ENCODE measurements at places on chromosomes 1 and 21.

GRCh38 chr1:200968469-200969410 is 54.8 kb downstream of the KIF21B start:
- no peak for DNase-seq

GRCh38 chr1:43621386-43621785 is 28.6 kb upstream of the KDM4A start:
- no peak for DNase-seq

GRCh38 chr1:29256394-29256793 is 20.1 kb downstream of the PTPRU start:
- no peak for DNase-seq

DNA sequence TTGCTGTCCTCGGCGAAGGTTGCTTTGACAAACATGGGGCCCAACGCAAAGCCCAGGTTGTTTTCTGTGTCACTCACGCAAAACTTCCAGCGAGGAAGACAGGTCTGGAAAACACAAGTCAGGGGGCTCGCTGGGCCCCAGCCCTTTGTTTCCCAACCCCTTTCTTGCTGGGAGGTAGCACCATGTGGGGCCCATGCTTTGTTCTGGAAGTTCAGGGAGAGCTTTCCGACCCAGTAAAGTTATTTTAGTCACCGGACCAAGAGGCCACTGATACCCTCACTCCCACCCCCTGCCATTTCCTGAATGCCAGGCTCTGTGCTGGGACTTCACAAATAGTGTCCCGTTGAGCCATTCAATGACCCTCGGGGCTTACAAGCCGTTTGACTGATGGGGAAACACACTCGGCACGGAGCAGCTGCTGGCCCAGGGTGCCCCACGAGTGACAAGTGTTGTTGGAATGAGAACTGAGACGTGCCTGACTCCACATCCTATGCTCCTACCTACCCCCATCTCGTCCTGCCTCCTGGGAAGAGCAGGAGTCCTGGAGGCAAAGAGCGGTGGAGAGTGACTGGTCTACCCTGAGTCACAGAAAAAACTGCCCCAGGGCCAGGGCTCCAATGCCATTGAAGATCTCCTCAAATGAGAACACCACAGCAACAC is 52.0 kb downstream of the ECE1 start:
- DNase-seq: no peak

- no peak for DNase-seq
Measured at GRCh38 chr1:239922778-239923522, 168.7 kb upstream of the FMN2 start.

DNA sequence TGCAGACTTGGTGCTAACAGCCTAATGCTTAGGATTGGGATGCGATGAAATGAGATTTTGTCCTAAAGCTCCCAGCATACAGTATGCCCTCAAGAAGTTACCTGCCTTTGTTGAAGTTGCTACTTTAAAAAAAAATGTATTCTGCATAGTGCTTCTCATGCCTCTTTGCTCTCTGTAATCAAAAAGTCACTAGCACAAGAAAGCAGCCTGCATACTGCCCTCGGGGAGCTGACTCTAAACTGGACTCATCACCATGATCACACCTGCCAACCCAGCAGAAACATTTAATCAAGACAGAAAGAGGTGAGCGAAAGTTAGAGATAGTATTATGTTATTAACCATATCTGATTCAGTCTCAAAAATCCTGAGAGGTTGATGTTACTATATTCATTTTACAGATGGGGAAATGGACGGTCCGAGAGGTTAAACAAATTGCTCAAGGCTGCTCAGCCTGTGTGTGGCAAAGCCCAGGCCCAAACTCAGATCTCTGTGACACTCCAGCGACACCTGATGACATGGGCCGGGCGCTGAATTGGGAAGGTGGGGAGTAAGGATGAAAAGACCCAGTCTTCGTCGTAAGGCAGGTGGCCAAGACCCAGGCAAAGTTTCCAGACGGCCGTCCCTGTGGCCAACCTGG is 1.1 kb downstream of the BATF3 start:
- DNase-seq: peak; percentile 53

DNA sequence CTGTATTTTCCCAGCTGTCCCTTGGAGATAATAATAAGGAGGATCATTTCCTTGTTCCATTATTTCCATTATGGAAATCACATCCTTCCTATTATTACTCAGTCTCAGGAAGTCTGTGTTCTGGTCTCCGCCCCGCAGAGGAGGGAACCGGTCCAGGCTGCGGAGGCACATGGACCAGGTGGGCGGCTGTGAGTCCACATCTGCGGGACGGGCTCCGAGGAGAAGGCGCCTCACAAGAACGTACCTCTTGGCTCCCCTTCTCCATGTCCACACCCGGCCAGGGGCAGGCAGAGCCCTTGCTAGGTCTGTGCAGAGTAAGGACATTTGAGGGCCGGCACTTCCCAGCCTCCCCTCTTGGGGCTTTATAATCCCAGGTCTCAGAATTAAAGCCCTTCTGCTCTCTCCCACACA is 14.6 kb downstream of the RAB7B start:
- DNase-seq: no peak

- no peak for DNase-seq
Measured at GRCh38 chr21:32248571-32249461, 30.0 kb downstream of the MIS18A start.

- no peak for DNase-seq
Measured at GRCh38 chr1:22801347-22801746, 90.7 kb downstream of the EPHB2 start.

DNA sequence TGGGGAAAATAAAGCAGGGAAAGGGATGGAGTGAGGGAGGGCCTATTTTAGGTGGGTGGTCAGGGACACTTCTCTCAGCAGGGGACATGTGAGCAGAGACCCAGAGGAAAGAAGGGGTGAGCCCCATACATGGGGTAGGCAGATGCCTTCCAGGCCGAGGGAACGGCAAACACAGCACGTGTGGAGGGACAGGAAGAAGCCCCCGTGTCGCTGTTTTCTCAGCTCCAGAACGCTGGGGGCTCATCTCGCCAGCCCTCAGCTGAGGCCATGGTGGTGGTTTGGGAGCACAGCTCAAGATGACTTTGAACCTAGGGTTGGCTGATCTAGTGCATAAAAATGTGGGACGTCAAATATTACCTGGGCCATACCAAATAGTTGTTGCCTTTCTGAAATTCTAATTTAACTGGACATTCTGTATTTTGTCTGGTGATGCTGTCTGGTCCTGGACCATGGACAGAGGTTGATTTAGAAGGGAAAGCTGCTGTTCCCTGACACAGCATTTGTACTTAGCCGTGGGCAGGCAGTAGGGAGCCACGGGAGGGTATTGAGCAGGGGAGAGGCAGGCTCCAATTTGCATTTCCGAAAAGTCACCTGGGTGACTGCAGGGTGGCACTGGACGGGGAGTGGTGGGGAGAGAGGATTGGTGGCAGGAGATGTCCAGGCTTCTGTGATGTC is 53.1 kb upstream of the RUNX3 start:
- DNase-seq: no peak

GRCh38 chr21:36881228-36881627 is 85.2 kb downstream of the HLCS start:
- DNase-seq: no peak

DNA sequence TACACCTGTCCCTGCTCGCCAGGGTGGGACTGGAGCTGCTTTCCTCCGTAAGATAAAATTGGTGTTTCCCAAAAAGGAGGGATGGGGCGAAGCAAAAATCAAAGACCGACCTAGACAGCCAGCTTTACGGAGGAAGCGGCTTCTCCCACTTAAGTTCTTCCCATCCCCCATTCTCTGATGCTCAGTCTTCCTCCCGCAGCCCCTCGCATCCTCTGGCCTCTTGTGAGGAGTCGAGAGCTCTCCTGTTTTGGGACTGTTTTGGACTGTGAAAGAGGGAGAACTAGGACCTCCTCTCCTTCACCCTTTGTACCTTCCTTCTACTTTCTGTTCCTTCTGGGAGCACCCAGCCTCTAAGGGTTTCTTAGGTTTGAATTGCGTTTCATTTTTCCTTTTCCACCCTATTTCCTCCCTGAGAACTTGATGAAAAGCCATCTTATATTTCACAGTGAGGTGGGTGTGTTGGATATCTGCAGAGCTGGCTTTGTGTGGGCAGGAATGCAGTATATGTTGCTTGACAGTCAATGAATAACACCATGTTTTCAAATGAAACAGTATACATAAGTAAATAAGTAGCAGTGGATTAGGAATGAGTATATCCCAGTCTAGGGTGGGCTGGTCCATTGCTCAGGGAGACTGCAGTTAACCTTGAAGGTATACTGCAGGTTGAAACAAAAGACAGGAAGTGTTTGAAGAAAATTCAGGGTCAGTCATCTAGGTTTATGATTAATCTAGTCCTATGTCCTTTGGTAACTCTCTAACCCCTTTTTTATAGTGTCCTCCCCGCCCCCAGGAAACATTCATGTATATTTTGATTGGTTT is 848 bp downstream of the CTTNBP2NL start:
- DNase-seq: no peak

DNA sequence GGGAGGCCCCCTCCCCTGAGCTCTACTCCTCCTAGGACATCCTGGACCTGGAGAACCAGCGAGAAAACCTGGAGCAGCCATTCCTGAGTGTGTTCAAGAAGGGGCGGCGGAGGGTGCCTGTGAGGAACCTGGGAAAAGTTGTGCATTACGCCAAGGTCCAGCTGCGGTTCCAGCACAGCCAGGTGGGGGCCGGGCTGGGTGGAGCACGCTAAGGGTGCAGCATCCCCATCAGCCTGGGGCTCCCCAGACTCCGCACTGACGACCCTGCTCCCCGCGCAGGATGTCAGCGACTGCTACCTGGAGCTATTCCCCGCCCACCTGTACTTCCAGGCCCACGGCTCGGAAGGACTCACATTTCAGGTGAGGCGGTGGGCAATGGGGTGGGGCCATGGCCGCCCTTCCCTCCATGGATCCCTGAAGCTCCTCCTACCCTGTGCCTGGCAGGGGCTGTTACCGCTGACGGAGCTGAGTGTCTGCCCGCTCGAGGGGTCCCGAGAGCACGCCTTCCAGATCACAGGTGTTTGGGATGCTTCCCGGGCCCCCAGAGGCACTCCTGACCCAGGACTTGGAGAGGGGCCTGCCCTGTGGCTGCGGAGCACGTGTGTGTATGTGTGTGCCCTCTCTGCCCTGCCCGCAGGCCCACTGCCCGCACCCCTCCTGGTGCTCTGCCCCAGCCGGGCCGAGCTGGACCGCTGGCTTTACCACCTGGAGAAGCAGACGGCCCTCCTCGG is 4.1 kb downstream of the PLEKHN1 start:
- no peak for DNase-seq

GRCh38 chr1:101388904-101389546 is 152.2 kb downstream of the S1PR1 start:
- DNase-seq: peak; percentile 47

DNA sequence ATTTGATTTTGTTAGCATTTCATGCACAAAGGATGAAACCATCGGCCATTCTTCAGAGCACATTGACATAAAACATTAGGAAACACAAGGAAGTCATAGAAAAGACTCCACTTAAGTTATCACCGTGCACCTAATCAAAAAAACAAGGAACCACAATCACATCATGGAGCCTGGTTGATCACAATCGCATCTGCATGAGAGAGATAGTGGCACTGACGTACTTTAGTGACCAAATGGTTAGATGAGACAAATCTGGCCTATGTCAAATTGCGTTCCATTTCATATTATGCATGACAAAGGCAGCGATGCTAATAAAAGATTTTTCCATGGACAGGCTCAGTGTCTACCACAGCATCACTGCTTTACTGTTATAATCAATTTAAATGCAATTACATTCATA is 571.8 kb upstream of the ADGRL2 start:
- DNase-seq: no peak

DNA sequence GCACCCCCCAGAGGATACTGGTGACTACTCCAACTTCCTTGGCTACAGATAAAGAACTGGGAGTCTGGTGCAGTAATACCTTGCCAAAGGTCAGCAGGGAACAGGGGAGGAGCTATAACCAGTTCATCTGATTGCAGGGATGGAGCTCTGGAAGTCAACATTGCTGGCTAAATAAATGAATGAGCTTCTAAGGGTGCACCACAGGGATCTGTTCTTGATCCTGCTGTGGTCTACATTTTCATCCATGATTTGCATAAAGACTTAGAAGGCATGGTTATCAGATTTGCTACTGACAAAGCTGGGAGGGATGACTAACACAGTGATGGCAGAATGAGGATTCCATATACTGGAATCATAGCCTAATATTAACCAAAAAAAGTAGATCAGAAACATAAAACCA is 18.3 kb downstream of the PLEKHA6 start:
- no peak for DNase-seq

- DNase-seq: peak; percentile 29
Measured at GRCh38 chr1:152543820-152544219, 22.8 kb downstream of the LCE3E start.

DNA sequence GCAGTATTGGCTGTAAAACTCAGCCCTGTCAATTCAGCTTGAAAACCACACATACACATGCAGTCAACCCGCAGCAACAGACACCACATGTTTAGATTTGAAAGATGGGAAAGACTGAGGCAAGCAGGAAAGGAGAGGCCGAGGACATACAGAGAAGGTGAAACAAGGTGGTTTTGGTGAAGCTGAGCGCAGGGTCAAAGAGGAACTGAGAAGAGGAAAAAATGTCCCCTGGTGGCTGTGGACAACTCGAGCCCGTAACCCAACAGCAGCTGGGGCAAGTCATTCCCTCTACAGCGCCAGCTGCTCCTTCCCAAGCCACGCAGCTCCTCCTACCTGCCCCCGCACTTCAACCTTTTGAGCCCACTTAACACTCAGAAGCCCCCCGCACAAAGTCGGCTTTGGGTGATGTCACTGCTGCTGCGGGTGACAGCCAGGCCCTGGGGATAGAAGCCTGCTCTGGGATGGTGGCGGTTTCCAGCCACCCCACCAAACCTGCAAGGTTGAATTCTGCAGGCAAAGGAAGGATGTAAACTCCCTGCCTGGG is 63.0 kb downstream of the KCNN3 start:
- DNase-seq: no peak

- DNase-seq: no peak
Measured at GRCh38 chr1:176364236-176364905, 98.6 kb upstream of the PAPPA2 start.

GRCh38 chr1:15244813-15245212 is 2.2 kb upstream of the FHAD1 start:
- DNase-seq: no peak

- DNase-seq: peak; percentile 55
Measured at GRCh38 chr1:236608930-236609726, 4.8 kb upstream of the HEATR1 start.

GRCh38 chr1:72954943-72955342 is 672.6 kb upstream of the NEGR1 start:
- no peak for DNase-seq

DNA sequence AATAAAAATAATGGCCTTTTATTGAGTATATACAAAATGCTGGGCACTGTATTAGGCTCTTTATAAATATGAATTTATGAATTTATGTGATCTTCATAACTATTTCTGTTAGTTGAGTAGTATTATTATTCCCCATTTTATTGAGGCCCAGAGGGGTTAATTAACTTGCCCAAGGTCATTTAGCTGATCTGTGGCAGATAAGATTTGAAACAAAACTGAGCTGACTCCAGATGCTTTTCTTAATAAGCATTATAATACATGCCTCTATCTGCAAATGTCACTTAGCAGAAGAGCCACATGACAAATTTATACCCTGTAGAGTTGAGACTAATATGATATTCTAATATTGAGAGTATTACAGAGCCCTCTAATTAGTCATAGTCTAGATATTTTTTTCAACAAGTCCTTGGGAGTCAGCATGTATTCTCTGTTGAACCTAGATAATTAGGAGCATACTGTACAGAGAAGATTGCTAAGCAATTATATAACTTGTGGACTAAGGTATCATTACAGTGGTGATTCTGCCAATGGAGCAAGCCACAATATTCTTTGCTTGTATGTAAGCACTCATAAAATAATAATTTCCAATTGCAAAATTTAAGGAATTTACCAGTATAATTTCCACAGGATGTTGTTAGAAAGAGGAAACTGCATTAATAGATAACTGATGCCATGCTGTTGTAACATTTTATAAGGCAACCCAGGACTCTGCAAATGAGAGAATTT is 112.0 kb downstream of the LRRC40 start:
- DNase-seq: no peak
